ENCODE measurements at places on chromosomes 5 and 9.

DNA sequence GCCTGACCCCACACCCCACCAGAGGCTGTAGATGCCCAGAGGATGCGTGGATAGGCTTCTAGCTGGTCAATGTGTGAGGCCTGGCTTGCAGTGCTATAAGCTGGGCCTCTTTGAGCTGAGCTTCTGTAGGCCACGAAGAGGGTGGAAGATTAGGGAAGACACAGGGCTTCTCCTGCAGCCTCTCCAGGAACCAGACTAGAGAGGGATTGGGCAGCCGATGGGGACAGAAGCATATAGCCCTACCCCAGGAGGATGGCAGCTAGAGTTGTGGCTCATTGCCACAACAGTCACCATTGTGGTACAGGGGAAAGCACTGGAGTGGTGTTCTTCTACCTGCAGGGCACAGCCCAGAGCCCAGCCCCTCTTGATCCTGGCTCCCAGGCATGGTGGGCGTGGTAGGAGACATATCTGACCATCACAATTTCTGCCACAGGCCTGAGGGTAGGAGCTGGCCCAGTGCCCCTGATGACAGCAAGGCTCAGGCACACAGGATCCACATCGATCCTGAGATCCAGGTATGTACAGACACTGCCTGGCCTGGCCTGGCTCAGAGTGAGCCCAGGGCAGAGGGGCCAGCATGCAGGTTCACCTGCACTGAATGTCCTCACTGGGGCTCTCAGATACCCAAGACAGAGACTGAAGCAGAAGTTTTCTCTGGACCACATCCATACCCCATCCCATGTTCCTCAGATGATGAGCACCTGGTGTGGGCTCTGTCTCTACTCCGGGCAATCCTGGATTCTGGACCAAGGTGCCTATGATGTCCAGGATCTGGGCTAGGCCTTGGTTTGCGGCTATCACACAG is 8.7 kb downstream of the PDLIM4 start:
- DNase-seq: no peak

DNA sequence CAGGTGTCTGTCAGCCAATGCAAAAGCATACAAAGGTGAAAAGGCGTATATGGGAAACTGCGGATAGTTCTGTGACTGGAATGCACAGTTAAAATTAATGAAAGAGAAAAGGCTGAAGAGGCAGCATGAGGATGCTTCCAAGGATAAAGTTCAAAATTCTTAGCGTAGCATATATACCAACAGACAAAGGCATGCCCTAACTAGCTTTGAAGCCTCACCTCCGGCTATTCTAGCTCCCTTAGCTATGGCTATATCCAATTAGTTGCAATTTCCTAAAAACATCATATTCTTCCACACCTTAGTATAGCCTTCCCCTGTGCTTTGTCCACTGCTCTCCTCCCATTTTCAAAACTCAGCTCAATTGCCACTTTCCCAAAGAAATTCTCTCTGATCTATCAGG is 1.4 kb upstream of the DNAJA1 start:
- DNase-seq: no peak

DNA sequence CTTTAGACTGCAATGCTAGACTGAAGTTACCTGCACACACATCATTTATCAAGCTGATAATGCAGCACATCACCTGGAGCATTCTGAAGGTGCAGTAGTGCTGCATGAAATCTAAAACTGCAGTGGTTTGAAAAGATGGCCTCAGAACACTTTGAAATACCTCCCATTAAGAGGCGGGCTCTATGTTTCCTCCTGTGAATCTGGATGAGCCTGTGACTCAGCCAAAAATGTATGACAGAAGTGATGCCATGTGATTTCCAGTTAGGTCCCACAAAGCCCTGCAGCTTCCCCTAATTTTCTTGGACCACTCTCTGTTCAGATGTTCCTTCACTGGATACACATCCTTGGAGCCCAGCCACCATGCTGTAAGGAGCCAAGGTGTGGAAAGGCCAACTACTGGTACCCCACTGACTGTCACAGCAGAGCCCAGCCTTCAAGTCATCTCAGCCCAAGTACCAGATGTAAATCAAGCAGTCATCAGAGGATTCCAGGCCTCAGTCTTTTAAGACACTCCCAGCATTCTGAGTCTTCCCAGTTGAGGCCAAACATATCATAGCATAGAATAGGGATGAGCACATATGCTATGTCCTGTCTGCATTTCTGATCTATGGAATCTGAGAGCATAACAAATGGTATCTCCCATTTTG is 27.2 kb upstream of the DEPDC1B start:
- no peak for DNase-seq

DNA sequence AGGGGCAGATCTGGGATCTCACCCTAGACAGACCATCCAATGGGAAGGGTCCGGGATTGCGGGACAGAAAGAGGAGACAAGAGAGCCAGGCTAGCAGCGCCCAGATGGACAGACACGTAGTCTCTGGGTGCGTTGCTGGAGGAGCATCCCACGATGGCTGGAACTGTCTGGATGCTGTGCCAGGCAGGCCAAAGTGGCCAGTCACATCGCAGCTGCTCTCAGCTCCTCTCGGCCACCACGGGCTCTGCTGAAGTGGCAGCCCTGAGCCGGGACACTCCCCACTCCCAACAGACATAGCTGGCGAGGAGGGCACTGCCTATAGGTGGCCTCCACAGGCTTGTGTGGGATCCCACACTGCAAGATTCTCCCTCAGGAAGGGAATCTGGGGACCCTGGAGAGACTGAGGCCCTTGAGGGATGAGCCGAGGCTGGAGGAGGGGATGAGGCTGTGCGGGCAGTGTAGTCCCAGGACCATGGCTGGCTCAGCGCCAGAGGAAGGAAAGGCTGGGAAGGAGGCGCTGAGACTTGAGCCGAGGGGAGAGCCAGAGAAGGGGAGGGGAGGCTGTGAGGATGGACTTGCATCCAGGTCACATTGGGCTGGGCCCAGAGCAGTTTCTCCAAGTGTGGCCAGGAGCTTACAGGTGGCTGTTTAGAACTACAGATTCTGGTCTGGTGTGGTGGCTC is 10.3 kb upstream of the WDR5 start:
- peak; percentile 41 for DNase-seq

GRCh38 chr9:2838371-2839000 is 5.4 kb downstream of the PUM3 start:
- DNase-seq: no peak

DNA sequence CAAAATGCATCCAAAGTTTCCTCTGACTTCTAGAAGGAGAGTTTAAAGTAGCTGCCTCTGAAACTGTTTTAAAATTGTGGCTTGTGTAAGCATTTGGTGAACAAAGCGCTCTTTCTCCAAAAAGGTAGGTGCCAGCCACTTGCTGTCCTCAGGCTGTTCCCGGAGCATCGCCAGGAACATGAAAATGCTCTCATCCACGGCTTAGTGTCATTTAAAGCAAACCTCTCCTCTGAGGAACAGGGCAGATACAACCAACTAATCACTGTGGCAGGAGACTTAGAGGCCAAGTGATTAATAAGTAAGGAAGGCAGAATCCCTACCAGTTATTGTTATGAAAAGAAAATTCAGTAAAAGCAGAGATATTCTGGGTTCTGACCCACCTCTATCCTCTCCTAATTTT is 165.6 kb downstream of the DCP2 start:
- DNase-seq: no peak

- peak; percentile 42 for DNase-seq
These were observed 53.5 kb upstream of the IL7R start for GRCh38 chr5:35803191-35803651.

- DNase-seq: no peak
These were observed 72.4 kb downstream of the KIAA0825 start for GRCh38 chr5:94545870-94546625.

DNA sequence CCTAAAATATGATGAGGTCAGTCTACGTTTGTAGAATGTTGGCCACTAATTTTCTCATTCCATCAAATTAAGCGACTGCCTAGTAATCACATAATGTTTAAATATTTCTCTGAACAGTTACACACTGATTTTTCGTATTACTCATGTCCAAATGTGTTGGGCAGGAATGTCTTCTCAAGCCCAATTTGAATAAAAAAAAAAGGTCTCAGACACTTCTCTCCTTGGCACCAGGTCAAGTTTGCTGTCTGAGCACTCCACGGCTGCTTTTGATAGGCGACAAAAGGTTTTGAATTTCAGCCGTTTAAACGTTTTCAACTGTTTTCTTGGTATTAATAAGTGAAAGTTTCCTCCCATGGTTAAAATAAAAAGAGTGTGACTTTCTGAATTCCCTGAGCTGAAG is 542.1 kb downstream of the IRX1 start:
- no peak for DNase-seq

- no peak for DNase-seq
These were observed 8.4 kb downstream of the ZNF474 start for GRCh38 chr5:122137702-122138101.

DNA sequence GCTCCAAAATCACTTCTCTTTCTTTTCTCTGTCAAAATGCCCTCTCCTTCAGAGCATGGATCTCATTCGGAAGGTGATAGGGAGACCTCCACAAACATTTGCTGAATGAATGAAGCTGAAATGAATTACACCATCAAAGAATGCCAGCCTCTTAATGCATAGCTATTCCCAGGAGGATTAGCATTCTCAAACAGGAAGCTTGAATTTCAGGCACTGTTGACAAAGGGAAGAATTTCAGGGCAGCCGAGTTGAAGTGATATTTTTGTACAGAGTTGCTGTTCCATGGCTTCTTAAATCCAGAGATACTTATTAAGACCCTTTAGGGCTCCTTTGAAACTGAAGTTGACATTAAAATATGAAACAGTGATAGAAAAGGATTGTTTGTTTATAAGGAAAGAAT is 18.8 kb downstream of the HBEGF start:
- DNase-seq: no peak

DNA sequence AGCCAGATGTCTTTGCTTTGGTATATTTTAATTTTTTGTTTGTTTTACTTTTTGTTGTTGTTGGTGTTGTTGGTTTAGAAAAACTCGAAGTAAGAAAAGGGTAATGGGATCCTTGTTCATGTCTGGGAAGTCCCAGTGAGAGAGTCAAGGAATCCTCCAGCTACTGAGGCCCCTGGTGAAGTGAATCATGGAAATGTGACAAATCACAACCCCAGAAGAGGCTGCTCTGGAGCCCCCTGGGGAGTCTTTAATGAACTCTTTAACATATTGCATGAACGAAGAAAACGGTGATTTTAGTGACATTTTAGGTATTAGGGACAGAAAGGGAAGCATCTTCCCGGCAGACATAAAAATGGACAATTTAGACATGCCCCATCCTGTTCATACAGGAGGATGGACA is 41.3 kb downstream of the TMEM174 start:
- no peak for DNase-seq

- DNase-seq: no peak
These were observed 6.3 kb downstream of the GDF9 start for GRCh38 chr5:132859889-132860437.

GRCh38 chr5:148687427-148687826 is 33.1 kb upstream of the HTR4 start:
- no peak for DNase-seq

DNA sequence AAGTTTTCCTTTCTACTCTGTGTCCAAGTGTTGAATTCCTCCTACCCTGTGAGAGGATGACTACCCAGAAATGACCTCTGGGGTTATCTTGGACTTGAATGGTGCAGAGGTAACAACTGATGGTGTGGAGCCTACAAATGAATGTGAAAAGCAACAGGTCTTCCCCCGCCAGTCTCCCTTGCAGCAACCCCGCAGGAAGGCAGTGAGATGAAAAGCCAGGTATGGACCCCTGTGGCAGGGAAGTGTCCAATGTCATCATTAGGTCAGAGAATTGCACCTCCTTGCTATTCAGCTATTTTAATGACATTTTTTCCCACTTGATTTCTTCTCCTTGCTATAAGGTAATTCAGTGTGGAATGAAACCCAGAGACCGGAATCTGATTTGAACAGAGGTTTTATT is 58.5 kb downstream of the MAT2B start:
- no peak for DNase-seq

DNA sequence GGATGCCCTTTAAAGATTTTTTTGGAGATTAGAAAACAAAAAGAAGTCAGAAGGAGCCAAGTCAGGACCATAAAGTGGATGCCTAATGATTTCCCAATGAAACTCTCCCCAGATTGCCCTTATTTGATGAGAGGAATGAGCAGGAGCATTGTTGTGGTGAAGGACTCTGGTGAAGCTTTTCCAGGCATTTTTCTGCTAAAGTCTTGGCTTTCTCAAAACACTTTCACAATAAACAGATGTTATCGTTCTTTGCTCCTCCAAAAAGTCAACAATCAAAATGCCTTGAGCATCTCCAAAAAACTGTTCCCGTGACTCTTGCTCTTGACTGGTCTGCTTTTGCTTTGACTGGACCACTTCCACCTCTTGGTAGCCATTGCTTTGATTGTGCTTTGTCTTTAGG is 121.8 kb downstream of the CAAP1 start:
- no peak for DNase-seq

DNA sequence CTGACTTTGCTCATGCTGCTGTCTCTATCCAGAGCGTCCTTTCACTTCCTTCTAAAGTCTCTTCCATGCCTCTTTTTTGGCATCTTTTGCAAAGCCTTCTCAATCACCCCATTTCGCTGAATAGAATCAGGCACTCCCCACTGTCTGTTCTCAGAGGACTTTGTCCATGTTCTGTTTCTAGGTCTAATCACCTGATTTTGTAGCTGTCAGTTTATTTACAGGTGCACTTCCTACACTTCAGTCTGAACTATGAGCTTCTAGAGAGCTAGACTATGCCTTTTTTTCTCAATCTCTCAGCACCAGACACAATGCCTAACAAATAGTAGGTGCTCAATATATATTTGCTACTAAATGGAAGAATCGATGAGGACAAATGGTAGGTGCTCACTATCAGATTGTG is 29.9 kb downstream of the TLR4 start:
- no peak for DNase-seq

DNA sequence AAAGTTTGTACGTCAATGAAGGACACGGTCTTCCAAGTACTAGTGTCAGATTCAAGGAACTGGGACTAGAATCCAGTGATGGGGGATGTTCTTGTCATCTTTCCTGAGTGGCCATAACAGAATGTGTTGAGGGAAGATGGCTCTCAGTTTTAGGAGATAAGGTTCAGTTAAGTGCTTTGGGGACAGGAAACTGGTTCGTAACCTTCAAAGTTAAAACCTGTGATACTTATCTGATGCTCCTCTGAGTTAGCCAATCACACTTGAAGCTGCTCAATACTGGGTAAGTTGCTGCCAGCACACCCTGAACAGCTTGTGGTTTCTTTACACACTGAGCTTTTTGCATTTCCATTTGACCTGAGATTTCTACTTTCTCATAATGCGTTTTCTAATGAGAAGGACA is 64.4 kb downstream of the PIK3R1 start:
- no peak for DNase-seq

All from Right ventricle myocardium superior (tissue), 1 donor.